ENCODE measurements at places on chromosomes 3 and 15.

DNA sequence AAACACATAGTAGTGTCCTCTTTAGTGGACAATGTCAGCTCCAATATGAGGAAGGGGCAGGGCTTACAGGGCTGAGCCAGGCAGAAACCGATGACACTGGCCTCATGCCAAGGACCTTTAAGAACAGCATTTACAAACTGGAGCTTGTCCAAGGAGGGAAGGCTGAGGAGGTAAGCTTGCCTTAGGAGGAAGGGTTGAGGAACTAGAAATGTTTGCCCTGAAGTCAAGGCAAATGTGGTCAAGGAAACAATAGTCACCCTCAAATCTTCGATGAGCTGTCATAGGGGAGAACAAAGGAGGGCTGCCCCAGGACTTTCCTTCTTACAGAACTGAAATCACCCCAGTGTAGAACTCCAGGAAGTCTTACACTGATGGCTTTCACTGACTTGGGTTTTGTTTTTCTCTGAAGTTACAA lies 136.4 kb downstream of the LIPC start:
- DNase-seq: no peak

DNA sequence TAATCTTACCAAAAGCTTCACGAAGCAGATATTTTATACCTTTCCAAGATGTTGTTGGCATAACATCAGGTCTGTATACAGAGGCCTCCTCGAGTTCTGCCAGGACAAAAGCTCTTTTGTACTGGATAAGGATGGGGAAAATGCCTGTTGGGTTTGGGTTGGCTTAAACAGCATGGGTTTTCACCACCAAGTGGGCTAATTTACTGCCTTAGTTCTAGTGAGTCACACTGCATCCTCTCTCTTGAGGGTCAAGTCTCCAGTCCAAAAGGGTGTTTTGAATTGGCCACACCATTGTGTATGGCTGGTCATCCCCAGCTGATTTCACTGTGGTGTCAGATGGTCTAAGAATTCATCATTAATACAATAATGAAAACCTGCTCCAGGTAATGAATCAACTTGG lies 26.1 kb upstream of the BHLHE40 start:
- no peak for DNase-seq

- DNase-seq: peak; percentile 54
Observed at GRCh38 chr15:88243895-88244787, 12.4 kb downstream of the NTRK3 start.

GRCh38 chr15:95353512-95353911 lies 977.0 kb upstream of the NR2F2 start:
- DNase-seq: no peak

DNA sequence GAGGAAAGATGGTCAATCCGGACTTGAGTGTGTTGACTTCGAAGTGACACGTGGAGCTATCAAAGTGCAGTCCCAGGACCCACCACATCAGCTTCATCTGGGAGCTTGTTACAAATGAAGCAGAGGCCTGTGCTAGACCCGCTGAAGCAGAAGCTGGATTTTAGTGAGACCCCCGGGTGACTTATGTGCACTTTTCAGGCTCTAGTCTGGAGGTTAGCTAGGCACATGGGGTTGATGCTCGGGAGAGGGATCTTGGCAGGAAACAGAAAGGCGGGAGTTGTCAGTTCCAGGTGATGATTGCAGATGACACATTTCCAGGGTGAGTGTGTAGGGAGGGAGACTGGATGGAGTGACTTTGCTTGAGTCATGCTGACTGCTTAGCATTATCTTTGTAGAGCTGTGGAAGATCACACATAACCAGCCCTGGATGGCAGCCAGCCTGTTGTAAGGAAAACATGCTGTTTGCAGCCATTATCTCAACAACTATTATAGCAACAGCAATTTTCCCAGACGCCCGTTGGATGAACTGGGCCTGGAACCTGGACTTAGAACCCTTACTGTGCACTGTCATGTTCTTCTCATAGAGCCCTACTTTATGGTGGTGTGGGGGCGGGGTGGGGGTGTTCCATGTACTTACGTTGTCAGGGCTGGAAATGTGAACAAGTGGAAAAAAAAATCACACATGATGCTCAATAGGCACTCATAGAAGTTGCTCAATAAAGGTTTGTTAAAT lies 122.4 kb downstream of the THSD4 start:
- DNase-seq: no peak

GRCh38 chr3:12175137-12175593 lies 16.5 kb upstream of the TIMP4 start:
- DNase-seq: no peak

GRCh38 chr3:73028803-73029202 lies 32.2 kb downstream of the PPP4R2 start:
- no peak for DNase-seq

GRCh38 chr15:98785807-98786621 lies 137.7 kb downstream of the IGF1R start:
- DNase-seq: no peak

- no peak for DNase-seq
Observed at GRCh38 chr3:65833761-65834505, 204.8 kb downstream of the MAGI1 start.

GRCh38 chr3:53671192-53671960 lies 174.8 kb downstream of the CHDH start:
- no peak for DNase-seq

DNA sequence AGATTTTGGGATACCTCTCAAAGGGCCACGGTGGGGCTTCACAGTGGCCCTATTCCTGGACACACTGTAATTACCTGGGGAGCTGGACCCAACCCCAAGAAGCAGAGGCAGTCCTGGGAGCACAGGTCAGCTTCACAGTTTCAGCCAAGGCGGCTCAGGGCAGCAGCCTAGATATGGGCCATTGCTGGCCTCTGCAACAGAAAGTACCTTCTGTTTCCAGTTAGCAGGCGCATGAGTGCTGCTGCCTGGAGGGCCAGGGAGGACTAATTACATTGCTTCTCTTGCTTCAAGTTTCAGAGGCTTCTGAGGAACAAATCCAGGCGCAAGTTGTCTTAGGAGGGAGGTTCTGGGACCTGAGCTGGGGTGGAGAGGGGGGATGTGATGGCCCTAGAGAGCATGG lies 13.5 kb upstream of the DUSP7 start:
- DNase-seq: no peak

- DNase-seq: no peak
Observed at GRCh38 chr3:24683633-24684384, 189.2 kb upstream of the THRB start.

DNA sequence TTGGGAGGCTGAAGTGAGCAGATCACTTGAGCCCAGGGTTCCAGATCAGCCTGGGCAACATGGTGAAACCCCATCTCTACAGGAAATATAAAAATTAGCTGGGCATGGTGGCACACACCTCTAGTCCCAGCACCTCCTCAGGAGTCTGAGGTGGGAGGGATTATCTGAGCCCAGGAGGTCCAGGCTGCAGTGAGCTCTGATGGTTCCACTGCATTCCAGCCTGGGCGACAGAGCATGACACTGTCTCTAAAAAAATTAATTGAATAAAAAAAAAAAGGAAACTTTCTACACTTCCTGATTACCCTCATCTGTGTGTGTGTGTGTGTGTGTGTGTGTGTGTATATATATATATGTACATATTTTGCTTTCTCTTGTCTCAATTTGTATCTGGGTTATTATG lies 31.4 kb downstream of the DIPK2A start:
- DNase-seq: no peak

- peak; percentile 79 for DNase-seq
Observed at GRCh38 chr15:56464893-56465520, at the start of gene MNS1. Gene MNS1, minus strand, starts transcription at chr15:56465137. Its CDS starts 165 bp downstream, at chr15:56464972.

GRCh38 chr3:161035711-161036110 lies 69.4 kb downstream of the B3GALNT1 start:
- no peak for DNase-seq

DNA sequence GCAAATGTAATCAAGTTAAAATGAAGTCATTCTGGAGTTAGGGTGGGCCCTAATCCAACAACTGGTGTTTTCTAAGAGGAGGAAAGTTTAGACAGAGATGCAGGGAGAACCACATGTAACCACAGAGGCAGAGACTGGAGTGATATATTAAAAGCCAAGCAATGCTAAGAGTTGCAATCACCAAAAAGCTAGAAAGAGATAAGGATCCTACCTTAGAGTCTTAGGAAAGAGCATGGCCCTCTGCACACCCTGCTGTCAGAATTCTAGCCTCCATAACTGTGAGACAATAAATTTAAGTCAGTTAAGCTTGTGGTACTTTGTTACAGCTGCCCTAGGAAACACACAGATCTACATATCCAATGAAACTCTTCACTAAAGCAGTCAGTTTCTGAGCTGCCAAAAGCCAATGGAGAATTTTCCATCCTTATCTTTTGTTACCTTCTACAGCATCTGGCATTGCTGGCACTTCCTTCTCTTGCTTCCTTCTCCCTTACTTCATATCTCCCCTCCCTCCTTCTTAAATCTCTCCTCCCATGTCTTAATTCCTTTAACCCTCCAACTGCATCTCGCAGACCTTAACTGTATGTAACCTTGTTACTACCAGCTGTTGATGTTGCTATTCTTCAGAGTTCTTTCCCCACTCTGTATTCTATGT lies 11.2 kb downstream of the DCBLD2 start:
- no peak for DNase-seq

GRCh38 chr3:107198581-107199181 lies 178.6 kb upstream of the CCDC54 start:
- DNase-seq: no peak

DNA sequence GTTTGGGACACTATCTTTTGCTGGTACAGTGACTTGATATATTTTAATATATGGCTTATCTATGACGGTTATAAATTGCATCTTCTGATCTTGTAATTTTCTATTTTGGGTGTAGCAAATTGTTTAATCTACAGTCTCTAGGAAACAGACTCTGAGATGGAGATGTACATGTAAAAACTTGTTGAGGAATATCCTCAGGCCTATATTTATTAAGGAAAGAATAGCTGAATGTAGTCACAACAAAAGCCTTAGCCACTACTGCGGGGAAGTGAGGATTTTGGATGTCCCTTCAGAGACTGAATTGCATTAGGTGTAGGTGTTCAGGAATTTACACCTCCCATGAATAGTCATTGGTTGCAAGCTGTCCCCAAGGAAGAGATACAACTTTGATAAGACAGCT lies 13.8 kb upstream of the OR5K3 start:
- no peak for DNase-seq

DNA sequence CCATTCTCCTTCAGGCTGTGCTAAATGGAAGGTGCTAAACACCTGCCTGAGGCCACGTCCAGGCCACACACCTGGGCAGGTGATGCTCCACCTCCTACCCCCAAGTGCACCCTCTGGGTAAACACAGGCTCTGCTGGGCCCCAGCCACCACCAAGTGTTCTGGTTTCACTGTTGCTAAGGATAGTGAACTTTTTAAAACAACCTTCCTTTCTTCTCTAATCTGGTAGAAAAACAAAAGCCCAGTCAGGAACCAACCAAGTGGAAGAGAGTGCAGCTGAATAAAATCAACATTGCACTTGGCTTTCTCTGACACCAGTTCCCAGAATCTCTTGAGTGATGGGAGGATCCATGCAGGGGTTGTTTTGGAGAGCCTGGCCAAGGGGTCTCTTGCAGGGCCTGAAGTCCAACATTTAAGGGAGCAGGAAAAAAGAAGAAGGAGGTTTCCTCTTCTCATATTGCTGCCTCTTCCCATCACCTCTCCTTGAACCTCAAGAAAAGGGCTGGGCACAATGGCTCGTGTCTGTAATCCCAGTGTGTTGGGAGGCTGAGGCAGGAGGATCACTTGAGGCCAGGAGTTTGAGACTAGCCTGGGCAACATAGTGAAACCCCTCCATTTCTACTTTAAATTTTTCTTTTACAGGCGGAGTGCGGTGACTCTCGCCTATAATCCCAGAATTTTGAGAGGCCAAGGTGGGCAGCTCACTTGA lies 26.2 kb upstream of the ATP13A3 start:
- no peak for DNase-seq

DNA sequence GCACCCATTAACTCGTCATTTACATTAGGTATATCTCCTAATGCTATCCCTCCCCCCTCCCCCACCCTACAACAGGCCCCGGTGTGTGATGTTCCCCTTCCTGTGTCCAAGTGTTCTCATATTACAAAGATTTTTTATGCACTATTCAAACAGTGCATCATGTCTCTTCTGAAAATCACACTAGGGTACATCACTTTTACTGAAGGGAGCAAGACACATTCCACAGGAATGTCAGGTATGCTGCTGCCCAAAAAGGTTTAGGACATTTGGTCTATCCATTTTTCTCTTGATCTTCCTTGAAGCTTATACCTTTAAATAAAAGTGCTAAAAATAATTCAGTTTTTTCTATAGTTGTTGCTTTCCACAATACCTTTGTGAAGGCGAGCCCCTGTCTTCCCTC lies 9.2 kb upstream of the EPHA3 start:
- no peak for DNase-seq

DNA sequence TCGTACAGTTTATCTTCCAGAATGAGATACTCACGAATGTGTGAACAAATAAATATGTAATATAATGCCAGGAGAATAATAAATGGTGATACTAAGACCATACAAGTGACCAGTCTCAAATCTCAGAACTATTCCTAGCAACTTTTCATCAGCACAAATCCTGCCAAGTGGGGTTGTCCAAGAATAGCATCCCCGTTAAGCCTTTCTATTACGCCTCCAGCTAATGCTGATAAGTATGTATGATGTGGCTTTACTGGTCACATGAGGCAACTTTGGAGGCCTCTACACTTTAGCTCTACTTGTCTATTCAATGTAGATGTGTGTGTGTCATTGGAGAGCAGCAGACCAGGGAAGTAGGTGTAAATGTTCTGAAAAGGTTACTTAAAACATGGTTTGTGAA lies 129.5 kb downstream of the KCNMB2 start:
- no peak for DNase-seq

DNA sequence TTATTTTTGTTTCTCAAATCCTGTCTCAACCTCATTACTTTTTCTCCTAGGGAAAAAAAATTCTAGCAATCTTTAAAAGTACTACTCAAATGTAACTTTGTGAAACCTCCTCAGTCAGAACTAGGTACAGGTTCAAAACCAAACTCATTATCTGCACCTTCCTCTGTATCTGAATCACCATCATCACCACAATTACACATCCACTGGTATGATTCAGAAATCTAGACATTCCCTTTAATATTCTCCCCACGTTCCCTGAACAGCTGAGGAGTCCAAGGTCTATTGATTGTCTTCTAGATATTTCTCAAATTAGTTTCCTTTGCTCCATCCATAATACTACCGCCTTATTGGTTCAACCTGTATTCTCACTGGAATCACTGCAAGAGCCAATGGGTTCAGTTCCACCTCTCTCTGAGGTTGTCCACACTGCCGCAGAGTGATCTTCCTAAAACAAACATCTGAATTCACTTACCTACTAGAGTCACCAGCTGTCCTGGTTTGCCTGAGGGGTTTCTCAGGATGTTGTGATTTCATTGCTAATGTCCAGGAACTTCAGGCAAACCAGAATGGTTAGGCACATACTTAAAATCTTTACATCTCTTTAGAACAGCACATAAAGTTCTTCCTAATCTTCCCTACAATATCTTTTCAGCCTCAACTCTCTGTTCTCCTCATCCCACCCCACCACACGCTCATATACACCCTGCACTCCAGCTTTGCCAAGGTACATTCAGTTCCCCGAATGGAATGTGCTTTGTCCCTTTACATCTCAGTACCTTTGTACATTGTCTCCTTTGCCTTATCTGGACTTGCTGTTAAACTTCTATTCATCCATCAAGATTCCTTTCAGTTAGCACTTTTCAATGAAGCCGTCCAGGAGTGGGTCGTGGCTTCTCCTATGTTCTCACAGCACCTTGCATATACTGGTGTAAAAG lies 24.2 kb downstream of the ATP13A4 start:
- no peak for DNase-seq

Data from stimulated activated CD8-positive, alpha-beta memory T cell treated with anti-CD3 and anti-CD28 coated beads, Interleukin-4, amount 100 ng/mL, for 48 hours (primary cell).